Stimulated activated CD8-positive, alpha-beta memory T cell treated with anti-CD3 and anti-CD28 coated beads, Interleukin-4, amount 100 ng/mL, for 1 hour (primary cell): ENCODE measurements at places on chromosomes 13 and 19.

GRCh38 chr19:29308977-29309590, 96.1 kb upstream of the UQCRFS1 start:
- DNase-seq: no peak

GRCh38 chr19:29702963-29703320, 12.1 kb downstream of the C19orf12 start:
- DNase-seq: no peak

GRCh38 chr13:94759120-94759728, 46.9 kb upstream of the SOX21 start:
- no peak for DNase-seq

DNA sequence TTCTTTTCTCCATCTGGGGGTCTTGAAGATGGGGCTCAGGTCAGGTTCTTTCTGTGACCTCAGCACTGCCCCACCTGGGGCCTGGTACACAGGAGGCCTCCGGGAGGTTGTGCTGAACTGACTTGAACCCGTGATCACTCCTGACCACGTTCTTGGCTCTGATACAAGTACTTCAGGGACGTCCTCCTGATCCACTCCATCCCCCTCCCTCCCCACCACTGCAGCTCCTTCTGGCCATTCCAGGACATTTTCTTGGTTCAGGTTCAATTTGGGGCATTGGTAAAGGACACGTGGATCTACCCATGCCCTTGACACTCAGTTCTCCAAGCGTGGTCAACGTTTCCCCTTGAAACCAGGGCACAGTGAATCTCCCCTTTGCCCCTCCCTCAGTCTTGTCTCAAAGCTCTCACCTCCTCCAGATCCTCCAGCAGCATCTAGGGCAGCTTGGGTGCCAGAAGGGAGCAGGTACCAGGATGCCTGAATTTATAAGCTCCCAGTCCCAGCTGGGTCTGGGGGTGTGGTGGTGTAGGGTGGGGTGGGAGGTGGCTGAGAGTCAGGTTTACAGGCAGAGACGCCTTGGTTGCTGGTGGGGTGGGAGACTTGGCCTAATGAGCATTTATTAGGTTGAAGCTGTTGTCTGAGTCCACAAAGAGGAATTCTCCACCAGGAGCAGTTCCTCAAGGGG, at the start of gene KLK15:
KLK15 (minus strand) TSS at position 458 of the 685 bp plus-strand sequence. CDS start 2,082 bp downstream, outside the sequence.
- no peak for DNase-seq

DNA sequence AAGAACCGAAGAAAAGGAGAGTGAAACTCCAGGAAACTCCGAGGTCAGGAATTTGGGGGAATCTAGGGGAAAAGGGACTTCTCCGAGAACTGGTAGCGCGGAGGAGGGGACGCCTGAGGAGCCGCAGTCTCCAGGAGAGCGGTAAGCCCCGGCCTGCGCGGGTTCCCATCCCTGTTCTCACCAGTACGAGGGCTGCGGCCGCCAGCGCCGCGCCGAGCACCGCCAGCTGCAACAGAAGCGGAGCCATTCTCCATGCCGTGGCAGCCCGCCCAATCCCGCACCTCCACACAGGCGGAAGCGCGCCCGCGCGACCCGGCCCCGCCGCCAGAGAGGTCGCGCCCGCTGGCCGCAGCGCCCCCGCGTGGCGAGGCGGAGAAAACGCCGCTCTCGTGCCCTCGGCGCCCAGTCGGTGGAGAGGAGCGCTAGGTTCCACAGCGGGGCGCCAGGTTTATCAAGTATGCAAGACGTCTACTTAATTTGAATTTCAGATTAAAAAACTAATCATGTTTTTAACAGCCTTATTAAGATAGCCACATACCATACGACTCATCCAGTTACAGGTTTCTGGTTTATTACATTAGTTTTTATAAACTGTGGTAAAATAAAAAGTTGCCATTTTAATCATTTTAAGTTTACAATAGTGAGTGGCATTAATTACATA, at the start of gene ALG5:
ALG5 (minus strand) TSS at position 287 of the 661 bp plus-strand sequence; CDS start at position 247, 40 bp downstream.
- peak; percentile 74 for DNase-seq

DNA sequence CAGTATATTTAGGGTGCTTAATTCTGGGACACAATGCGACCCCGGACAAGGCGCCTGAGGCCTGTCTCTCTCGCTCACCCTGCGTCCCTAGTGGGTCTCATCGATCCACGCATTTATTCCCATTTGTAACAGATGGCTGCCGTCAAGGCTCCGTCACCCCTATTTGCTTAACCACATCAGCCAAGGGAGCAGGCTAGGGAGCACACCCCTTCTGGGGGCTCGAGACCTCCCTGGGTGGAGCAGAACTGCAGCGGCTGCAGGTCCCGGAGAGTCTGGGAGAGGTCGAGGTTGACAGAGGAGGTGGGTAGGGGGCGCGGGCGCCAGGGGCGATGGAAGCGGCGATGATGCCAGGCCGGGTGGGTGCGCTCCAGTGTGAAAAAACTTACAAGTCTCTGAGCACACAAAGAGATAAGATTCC, 507 bp downstream of the ALG5 start:
- peak; percentile 1 for DNase-seq

DNA sequence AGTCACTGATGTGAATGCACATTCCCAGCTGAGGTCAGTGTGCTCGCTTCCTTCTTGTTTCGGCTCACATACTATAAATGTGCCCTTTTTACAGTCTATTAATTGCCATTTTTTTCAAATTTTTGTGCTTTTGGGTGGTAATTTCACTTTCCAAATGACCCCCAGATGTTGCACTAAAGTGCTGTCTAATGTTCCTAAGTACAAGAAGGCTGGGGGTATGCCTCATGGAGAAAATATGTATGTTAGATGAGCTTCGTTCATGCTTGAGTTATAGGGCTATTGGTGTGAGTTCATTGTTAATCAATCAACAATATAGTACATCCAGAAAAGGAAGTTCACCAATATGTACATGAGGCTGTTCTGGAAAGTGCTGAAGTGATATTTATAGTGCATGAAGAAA, 84.7 kb downstream of the KL start:
- no peak for DNase-seq

DNA sequence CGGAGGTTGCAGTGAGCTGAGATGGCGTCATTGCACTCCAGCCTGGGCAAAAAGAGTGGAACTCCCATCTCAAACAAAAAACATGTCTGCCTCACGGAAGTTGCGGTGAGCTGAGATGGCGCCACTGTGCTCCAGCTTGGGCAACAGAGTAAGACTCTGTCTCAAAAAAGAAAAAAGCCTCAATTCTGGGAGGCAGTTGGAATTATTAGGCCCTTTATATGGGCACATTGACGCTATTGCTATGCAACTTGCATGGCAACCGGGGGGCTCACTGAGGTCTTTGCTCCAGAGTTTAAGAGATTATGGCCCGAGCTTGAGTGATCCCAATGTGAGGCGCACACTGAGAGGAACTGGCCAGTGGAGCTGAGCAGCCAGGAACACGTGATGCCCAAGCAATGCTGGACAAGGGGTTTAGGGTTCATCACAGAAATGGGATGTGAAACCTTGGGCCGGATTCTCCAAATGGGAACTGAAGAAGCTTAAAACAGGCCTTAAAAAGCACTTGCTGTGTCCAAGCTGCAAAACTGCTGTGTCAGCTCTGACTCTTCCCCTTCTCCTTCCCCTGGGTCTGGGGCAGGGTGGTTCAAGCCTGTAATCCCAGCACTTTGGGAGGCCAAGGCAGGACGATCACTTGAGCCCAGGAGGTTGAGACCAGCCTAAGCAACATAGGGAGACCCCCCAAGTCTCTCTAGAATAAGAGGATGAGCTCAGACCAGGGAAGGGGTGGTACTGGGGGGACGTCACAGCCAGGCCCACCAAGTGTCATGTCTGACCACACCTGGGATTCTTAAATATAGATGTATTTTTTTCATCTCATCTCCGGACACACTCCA, 2.5 kb downstream of the FTL start:
- DNase-seq: no peak

DNA sequence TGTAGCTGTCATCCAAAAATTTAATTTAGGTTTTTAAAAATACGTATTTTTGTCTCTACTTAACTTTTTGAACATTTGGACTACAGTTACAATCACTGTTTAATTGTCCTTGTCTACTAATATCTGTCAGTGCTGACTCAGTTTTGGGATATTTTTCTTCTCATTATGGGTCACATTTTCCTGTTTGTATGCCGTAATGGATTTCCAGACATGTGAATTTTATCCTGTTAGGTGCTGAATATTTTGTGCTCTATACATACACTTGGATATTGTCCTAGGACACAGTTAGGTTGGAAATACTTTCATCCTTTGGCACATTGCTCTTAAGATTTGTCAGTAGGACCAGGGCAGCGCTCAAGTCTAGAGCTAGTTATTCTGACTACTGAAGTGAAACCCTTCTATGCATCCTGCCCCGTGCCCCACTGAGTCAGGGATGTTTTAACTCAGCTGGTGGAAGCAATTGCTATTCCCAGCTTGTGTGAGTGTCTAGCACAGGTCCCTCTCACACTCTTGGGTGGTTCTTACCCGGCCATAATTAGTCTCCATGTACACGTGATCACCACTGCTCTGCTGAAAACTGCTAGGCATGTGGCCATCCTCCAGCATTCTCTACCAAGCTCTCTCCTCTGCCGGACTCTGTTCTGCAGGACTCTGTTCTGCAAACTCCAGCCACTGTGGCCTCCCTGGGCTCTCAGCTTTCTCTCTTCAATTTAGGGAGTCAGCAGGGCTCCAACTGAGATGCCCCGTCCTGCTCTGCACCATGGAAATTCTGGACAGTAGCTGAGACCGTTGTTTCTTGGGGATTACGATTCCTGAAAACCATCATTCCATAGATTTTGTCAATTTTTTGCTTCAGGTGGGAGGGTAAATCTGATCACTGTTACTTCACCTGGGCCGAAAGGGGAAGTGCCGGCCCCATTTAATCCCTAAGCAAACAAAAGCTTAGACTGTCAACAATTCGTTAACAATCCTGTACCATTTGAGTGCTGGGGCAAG, 11.1 kb downstream of the PROZ start:
- no peak for DNase-seq

DNA sequence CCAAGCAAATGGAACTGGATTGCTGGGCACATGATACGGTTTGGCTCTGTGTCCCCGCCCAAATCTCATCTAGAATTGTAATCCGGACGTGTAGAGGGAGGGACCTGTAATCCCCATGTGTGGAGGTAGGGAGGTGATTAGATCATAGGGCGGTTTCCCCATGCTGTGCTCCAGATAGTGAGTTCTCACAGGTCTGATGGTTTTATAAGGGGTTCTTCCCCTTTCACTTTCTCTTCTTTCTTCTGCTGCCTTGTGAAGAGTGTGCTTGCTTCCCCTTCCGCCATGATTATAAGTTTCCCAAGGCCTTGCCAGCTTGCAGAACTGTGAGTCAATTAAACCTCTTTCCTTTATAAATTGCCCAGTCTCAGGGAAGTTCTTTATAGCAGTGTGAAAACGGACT, 32.6 kb upstream of the MTIF3 start:
- no peak for DNase-seq

- DNase-seq: no peak
Measured at GRCh38 chr19:34598217-34599155, 78.5 kb downstream of the SCGB2B2 start.

- DNase-seq: peak; percentile 78
Measured at GRCh38 chr19:4342615-4343369, 570 bp upstream of the MPND start.

DNA sequence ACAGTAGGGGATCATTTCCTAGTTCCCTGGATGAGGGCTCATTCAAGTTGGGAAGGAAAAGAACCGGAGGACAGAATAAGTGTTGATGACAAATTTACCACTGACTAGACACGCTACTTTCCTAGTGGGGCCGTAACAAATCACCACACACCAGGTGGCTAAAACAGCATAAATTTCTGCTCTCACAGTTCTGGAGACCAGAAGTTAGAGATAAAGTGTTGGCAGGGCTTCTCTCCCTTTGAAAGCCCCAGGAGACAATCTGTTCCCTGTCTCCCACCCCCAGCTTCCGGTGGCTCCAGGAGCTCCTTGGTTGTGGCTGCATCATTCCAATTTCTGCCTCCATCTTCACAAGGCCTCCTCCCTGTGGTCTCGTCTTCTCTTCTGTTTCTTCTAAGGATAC, 65.4 kb upstream of the ARGLU1 start:
- DNase-seq: no peak

DNA sequence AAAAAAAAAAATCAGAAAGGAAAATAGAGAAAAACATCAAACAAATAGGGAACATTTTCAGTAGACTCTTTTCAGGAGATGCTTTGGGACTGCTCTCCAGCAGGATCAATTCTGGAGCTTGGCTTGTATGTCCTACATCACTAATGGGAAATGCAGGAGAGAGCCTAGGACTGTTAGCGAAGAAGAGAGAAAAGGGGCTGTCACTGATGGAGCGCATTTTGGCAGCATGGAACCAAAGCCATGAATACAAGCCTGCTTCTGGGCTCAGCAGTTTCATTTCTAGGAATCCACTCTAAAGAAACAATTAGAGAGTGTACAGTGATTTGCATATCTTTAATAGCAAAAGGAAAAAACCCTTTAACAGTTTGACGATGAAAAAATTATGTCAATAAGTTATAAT, 203.9 kb downstream of the NUFIP1 start:
- no peak for DNase-seq

- DNase-seq: no peak
Measured at GRCh38 chr13:43368003-43368402, 344.6 kb downstream of the DNAJC15 start.

DNA sequence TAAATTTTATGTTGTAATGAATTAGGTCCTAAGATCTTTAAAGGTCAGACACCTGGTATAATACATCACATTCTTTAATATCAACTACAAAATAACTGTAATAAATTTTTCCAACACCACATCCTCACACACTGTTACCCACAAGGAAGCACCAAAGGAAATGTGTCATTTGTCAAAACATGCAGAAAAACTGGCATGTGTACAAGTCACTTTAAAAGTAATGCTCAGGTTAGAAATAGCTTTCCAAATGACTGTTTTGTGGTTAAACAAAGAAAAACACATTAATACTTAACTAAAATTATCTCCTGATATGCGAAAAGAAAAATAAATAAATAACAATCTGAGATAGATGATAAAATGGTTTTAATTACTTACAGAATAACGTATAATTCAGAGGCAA, 74.7 kb downstream of the MZT1 start:
- DNase-seq: no peak

GRCh38 chr13:66659286-66659685, 570.9 kb downstream of the PCDH9 start:
- DNase-seq: no peak

DNA sequence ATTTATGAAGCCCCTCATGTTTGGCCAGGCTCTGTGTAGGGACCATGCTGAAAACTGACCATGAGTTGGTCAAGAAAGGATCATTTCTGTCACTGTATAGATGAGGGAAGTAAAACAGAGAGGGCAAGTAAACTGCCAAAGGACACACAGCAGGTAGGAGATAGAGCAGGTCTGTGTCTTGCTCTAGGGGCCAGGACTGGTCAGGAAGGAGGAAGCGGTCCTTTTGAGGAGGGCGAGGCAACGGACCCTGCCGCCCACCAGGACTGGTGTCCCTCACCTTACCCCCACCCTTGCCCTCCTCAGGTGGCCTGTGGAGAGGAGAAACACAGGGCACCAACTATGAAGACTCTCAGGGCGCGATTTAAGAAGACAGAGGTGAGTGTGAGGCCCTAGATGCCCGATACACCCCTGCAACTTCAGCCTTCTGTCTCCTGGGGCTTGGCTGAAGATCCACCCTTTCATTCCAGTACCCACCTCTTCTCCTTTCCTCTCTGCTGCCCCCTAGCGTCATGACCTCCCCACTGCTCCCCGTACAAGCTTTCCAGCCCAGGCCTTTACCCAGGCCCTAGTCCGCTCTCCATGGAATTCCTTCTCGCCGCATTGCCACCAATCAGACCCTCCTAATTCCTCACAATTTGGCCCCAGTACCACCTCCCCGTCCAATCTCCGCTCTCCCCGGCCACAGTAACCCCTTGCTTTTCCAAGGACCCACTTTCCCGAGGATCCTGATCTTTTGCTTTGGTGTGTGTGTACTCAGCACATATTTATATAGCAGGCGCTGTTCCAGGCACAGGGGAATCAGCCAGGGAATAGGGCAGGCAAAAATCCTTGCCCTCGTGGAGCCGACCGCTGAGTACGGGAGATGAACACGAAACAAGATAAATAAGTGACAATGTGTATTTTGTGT, 3.9 kb downstream of the ANKRD24 start:
- DNase-seq: peak; percentile 59
